HS-5 (cell line): ENCODE measurements at places on chromosomes 11 and 22.

DNA sequence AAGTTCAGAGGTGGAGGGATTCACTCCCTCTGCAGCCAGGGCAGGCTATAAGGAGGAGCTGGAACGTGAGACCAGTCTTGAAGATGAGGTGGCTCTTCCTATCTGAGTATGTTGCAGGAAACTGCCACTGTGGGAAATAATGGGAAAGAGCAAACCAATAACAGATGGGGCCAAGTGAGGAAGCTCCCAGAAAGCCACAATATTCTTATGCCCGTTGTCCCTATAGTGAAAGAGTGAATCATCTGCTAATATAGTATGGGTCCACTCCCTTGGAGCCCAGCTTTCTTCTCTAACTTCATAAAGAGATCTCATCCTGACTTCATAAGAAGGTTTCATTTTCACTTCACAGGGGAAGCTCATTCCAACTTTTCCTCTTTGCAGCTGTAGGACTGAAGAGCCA is 206.4 kb downstream of the BLID start:
- DNase-seq: no peak

GRCh38 chr11:18193010-18193409 is 20.4 kb downstream of the MRGPRX4 start:
- no peak for DNase-seq

GRCh38 chr11:47501101-47501500 is 51.8 kb downstream of the CELF1 start:
- DNase-seq: no peak

- DNase-seq: no peak
Measured at GRCh38 chr22:46068181-46068592, 82.1 kb upstream of the PPARA start.
